ENCODE measurements at places on chromosomes 7 and 10.

DNA sequence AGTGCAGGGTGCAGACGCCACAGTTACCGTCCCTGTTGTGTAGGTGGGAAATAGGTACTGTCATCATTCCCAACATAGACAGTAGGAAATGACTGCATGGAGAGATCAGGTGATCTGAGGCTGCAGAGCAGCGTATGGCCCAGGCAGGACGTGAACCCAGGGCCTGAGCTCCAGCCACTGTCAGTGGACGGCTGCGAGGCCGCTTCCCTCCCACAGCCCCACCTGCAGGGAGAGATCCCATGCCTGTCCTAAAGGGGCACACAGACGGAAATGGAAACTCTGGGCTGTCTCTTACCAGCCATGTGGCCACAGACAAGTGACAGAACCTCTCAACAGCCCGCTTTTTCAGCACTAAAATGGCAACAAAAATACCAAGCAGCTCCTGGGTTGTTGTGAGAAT lies 44.5 kb upstream of the MNX1 start:
- DNase-seq, result no peak

DNA sequence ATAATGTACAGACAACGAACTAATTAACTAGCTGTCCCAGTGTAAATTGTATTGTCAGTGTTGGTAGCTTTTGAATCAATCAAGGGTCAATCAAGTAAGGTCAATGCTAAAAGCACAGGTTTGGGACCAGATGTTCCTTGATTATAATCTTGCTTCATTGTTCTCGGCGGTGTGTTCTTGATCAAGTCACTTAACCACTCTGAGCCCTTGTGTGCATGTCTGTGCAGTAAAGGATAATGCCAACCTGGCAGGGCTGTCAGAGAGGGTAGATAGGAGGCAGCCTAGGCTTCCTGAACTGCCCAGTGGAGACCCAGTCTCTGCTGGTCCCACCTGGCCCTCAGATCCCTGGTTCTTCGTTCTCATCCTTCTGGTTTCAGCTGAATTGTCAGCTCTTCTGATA lies 221.0 kb downstream of the EMX2 start:
- DNase-seq, result no peak

GRCh38 chr7:73834626-73835191 lies 3.9 kb downstream of the CLDN4 start:
- no peak for DNase-seq

- no peak for DNase-seq
Measured at GRCh38 chr10:49488056-49488717, 50.7 kb downstream of the ERCC6 start.

- DNase-seq, result no peak
Measured at GRCh38 chr7:46999866-47000265, 582.0 kb downstream of the TNS3 start.

DNA sequence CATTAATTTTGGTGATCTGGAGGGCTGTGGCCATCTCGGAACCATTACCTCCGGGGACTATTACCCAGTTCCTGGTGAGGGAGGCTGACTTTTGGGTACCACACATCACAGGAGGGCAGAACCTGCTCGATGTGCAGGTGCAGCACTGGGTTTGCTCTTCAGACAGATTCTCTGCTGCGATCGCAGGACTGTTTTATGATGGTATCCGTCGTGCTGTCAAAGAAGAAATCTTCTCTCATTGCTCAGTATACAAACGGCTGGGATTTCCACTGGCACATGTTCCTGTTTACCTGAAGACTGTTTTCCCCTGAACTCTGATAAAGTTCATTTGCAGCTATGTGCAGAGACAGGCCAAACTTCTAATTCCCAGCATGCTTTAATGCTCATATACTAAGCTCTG lies 27.2 kb upstream of the SHH start:
- DNase-seq, result no peak

DNA sequence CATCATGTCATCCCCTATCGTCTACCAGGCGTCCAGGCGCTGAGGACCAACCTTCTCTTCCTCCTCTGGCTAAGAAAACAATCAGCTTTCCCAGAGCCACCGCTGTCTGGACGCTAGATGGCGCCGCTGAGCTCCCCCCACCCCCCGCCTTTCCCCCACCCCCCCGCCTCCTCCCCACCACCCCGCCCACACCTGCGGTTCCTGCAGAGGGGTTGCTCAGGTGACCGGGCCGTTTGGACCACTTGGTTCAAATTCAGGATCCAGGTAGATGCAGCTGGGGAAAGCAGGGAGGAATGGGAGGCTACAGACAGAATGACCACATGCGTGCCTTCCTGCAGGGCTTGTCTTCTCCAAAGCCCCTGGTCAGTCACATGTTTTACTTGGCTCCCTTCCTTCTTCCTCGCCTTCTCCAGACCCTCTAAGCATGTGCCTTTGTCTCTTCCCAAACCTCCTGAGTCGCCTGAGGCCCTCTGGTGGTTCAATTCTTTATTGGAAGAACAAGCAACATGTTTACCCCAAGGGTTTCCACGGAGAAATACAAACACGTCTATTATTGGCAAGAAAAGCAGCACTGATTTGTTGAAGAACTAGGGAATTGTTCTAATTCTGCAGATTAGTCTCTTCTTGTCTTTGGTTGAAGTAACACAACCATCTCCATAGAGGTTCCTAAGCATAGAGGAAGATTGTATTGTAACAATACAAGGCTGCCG lies 24.7 kb downstream of the AOC1 start:
- DNase-seq, result peak; percentile 74

DNA sequence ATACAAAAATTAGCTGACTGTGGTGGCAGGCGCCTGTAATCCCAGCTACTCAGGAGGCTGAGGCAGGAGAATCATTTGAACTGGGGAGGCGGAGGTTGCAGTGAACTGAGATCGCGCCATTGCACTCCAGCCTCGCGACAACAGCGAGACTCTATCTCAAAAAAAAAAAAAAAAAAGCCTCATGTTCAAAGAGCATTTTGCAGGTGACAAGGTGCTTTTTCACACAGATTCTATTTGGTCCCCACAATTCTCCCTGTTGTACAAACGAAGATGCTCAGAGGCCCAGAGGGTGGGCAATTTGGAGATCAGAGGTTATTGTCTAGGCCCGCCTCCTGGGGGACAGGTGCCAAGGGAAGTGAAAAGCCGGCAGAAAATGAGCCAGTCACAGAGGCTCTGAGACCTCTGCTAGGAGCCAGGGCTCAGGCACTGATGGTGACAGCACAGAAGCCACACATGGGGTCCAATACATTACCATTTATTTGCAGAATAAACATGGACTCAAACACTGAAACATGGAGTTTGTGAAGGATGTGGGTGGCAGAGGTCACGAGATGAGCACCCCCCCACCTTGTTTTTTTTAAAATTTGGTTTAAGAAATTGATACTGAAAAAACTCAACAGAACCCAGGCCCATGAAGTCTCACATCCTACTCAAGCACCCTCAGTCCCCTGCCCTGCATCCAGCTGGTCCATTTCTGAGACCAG lies 882 bp upstream of the GAL3ST4 start:
- no peak for DNase-seq

DNA sequence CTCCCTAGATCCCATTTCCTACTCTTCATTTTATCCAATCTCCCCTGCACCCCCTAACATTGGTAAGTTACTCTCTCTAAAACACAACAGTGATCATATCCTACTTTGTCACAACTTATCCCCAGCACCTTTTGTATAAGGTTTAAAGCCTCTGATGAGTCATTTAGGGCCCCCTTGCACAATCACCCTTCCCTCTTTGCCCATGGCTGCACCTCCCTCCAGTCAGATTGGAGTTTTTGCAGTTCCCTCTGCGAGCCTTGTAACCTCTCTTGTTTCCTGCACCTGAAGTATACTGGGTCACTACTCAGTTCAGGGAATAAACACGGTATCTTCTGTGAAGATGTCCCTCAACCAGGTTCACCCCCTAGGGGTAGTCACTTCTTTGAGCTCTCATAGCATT lies 55.9 kb upstream of the ADRB1 start:
- DNase-seq, result no peak

GRCh38 chr7:129578829-129579228 lies 32.7 kb upstream of the NRF1 start:
- no peak for DNase-seq

- DNase-seq, result no peak
Measured at GRCh38 chr7:55524558-55525310, 47.6 kb downstream of the VOPP1 start.

GRCh38 chr7:135575296-135575695 lies 17.6 kb downstream of the NUP205 start:
- DNase-seq, result no peak

GRCh38 chr10:106384496-106384895 lies 780.0 kb downstream of the SORCS1 start:
- no peak for DNase-seq

DNA sequence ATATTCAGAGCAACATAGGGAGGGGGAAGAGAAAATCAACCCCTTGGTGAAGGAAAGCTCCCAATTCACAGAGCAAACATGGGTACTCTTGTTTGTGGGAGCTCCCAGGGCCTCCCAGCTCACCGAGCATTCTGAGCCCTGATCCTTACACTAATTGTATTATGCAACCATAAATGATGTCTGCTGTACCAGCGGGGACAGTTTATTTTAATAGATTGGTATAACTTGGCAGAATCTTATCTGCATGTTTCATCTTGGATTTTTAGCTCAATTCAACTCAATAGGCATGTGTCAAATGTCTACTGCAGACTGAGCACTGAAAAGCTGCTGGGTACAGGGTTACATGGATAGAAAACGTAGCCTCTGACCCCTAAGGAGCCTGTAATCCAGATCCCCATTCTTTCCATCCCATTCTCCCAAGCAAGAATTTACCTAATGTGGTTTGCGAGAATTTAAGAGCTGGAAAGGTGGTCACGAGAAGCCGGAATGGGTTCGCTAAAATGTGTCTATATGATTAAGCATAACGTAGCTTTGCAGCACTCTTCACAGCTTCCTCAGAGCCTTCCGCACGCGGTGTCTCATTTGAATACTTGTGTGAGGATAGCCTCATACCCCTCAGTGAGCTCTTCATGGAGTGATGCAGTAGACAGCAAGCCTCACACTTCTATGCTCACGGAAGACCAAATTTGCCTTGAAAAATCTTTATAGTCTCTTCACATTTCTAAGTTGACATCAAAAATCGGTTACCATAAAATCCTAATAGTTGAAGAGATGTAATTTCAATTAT lies 18.3 kb downstream of the EGFR start:
- DNase-seq, result no peak

DNA sequence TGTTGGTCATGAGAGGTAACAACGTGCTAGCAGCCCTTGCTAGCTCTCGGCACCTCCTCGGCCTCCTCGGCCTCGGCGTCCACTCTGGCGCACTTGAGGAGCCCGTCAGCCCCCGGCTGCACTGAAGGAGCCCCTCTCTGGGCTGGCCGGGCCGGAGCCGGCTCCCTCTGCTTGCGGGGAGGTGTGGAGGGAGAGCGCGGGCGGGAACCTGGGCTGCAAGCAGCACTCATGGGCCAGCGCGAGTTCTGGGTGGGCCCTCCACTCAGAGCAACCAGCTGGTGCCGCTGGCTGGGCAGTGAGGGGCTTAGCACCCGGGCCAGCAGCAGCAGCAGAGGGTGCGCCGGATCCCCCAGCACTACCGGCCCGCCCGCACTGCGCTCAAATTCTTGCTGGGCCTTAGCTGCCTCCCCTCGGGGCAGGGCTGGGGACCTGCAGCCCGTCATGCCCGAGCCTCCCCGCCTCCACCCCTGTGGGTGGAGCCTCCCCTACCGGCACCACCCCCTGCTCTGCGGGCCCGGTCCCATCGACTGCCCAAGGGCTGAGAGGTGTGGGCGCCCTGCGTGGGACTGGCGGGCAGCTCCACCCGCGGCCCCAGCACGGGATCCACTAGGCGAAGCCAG lies 96.1 kb downstream of the PAXIP1 start:
- no peak for DNase-seq

DNA sequence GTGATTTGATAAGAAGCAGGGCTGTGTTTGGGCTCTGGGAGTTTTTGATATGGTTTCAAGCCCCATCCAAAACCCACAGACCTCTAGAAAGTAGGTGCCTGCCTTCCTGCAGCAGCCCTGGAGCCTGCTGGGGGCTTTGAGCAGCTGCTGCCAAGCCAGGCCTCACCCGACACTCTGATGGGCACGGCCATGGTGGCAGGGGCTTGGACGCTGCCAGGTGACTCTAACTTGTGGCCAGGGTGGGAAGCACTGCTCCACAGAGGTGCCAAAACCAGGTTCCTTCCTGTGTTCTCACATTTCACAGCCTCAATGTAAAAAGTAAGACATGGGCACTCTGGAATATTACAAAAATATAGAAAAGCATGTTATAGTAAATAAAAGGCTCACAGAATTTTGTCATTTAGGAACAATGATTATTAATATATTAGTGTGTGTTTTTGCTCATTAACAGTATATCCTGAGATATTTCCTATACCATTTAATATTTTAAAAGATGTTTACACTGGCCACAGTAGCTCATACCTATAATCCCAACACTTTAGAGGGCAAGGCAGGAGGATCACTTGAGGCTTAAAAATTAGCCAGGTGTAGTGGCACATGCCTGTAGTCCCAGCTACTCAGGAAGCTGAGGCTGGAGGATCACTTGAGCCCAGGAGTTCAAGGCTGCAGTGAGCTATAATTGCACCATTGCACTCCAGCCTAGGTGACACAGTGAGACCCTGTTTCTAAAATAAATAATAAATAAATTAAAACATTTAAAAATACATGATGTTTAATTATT lies 95.1 kb downstream of the EGFR start:
- DNase-seq, result no peak

GRCh38 chr7:142000244-142000643 lies 4.6 kb downstream of the MGAM start:
- DNase-seq, result no peak

GRCh38 chr10:131406676-131407392 lies 95.3 kb upstream of the TCERG1L start:
- no peak for DNase-seq

GRCh38 chr7:134935701-134936100 lies 50.6 kb upstream of the AGBL3 start:
- DNase-seq, result no peak

DNA sequence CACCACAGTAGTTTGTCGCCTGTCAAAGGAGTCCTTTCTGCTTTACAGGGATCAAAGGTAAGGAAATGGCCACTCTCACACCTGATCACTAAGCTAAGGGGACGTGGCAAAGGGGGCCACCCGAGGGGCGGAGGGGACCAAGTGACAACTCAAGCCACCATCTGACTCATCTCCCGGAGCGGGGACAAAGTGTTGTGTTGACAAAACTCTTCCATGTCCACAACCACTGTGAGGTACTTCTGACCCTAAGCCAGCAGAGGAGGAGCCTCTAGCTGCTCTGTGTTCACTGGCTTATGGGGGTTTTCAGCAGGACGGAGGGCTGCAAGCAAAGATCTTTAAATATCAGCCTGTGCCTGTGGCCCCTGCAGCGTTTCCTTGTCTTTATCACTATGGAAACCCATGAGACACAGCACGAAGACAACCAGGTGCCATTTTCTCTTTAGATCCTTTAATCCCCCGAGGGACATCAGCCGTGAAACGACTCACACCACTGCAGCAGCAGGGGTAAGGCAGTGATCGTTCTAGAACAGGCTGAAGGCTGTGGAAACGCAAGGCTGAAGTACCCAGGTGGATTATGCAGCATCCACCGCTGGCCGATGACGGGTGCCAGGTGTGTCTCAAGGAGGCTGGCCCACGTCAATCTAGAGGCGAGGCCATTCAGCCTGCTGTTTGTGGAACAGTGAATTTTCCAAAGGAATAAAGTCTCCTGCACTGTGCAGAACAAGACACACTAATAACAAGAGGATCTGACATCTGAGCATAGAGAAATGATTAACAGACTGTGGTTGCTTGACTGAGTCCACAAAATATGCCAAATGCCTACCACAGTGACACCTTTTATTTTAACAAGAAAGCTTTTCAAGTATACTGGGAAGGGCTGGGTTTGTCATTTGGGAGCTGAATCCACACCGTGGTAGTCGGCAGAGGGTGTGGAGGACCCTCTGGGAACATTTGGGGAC lies 26.6 kb upstream of the DDC start:
- DNase-seq, result no peak

Measured in NCI-H2081 treated with DMSO at 0.1 percent for 48 hours (cell line).